ENCODE measurements at places on chromosomes 3 and 15.
A peak's percentile ranks its signal among the peaks of the same experiment; 100 is the strongest.

GRCh38 chr3:151281671-151282324 is 3.5 kb upstream of the P2RY14 start:
- DNase-seq: no peak

- DNase-seq: no peak
Observed at GRCh38 chr3:151262871-151263525, 15.3 kb downstream of the P2RY14 start.

GRCh38 chr15:69921626-69922619 is 175.8 kb downstream of the TLE3 start:
- no peak for DNase-seq

DNA sequence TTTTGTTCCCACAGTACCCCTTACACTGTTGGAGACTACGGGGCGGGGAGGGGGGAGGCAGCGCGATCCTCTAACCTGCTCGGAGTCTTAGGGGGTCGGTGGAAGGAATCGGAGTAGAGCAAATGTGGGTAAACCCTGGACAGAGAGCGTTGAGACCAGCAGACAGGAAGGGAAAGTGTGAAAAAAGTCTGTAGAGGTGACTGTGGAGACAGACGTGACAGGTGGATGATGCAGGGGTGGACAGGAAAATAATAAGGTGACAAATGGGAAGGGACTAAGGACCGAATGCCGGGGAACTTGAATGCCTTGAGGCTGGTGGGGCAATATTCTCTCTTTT is 424 bp downstream of the EAF2 start:
- peak; percentile 33 for DNase-seq

DNA sequence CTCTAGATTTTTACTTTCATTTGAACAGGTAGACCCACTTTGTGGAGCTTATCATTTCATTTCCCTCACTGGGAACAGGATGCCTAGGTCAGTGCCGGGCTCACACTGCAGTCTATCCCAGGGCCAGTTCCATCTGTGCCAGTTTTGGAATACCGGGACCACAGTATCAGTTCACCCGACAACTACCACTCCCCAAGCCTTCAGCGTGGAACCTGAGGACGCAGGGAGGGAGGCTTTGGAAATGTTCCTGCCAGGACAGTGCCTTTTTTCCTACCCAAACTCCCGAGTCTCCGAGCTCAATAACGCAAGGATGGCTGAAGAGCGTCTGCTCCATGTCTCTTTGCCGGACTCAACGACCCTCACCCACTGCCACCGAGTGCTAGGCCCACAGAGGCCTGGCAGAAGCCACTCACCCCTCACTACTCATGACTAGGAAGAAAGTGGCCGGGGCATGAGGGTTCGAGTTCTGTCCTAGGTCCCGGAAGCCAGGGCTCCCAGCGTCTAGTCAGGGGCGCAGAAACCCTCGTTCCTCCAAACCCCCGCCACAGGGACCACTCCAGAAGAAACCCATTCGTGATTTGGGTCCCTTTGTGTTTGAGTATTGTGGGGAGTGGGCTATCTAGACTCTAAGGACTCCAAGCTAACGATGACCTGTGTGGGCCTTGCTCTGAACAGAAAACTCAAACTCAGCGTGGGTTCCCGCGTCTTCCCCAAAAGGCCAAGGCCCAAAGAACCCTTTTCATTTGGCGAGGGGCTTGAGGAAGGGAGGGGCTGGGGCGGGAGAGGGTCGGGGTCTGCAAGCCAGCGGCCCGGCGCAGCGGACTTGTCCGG is 11.4 kb downstream of the ZIC1 start:
- no peak for DNase-seq

GRCh38 chr15:45387380-45388007 is 9.2 kb upstream of the GATM start:
- no peak for DNase-seq

- peak; percentile 36 for DNase-seq
Observed at GRCh38 chr3:69324362-69325025, 61.4 kb downstream of the FRMD4B start.

DNA sequence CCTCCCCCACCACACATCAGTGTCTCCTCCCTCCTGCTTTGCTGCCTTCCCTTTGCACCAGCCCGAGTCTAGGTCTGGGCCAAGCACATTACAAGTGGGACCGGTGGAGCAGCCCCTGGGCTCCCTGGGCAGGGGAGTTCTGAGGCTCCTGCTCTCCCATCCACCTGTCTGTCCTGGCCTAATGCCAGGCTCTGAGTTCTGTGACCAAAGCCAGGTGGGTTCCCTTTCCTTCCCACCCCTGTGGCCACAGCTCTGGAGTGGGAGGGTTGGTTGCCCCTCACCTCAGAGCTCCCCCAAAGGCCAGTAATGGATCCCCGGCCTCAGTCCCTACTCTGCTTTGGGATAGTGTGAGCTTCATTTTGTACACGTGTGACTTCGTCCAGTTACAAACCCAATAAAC is 2.3 kb upstream of the ABCF3 start:
- no peak for DNase-seq

DNA sequence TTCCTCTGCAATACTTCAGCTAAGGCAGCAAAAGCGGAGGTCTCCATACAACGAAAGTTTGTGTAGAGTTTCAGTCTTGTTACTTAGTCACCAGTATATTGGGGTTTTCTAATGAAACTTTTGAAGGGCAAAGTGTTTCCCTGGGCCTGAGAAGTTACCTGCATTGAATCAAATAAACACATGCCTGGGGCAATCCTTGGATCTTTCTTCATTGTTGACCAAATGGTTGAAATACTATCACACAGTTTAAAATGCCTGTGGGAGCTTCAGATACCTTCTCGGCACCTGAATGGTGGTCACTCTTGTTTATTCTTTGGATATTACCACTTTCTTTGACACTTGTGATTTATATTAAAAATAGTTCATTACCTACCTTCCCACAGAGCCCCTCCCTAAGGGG is 988 bp upstream of the CHSY1 start:
- no peak for DNase-seq
